ENCODE measurements at places on chromosomes 2 and 18.

- no peak for DNase-seq
These were observed 33.1 kb upstream of the RMDN2 start for GRCh38 chr2:37891846-37892435.

- no peak for DNase-seq
These were observed 9.9 kb downstream of the OR6B3 start for GRCh38 chr2:240043279-240043989.

DNA sequence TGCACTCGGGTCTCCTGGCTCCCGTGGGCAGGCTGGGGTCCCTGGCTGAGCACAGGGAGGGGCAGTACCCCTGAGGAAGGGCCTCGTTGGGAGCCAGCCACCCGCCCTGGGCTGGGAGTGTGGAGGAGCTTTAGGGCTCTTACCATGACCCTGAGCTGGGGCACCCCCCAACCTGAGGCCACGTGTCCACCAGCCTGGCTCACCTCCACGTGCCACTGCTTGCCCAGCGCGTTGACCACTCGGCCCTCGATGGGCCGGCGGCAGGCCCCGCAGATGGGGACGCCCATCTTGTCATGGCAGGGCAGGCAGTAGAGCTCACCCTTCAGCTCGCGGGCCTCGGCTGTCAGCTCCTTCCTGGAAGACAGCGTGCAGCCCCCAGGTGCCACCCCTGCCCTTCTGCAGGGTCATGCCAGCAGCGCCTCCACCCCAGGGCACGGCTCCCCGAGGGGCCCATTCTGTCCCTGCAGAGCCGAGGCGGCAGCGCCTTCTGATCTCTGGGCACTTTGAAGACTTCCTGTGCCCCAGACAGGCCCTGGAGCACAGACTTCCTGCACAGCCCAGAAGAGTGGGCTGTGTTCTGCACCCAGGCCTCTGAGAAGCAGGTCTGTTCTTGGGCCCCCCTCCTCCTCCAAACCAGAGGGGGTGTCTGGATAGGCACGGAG, 4.0 kb upstream of the GPR17 start:
- DNase-seq, result peak; percentile 33

DNA sequence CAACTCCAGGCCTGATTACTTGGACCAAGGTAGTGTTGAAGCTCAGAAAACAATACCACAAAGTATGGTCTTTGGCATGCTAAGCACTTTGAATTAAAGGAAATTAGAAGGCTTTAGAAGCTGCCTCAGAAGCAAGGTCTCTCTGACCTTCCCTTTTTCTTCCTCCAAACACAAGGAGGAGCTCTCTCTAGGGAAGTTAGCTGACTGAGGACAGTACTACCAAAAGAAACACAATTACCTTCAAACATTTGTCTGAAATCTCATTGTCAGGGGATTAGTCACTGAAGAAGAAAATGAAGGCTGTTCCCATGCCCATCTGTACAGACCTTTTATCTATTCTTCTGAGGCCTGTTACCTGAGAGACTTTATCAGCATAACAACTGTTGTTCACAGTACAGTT, 279.3 kb downstream of the CDH20 start:
- no peak for DNase-seq

DNA sequence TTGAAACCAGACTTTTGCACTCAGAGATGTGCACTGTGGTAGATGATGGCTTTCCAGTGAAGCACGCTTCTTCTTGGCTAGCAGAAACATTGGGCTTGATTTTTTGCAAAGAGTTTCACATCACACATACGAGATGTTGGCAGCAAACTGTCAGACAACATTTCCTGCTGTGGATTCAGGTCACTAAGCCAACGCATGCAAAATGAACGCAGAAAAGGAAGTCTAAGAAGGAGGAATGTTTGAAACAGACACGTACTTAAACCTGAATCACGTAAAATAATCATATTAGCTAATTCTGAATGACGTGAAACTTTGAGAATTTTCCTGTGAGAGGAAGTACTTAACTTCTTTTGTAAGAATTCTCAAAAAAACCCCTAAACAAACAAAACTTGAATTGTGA, 88.1 kb downstream of the EPB41L3 start:
- no peak for DNase-seq

DNA sequence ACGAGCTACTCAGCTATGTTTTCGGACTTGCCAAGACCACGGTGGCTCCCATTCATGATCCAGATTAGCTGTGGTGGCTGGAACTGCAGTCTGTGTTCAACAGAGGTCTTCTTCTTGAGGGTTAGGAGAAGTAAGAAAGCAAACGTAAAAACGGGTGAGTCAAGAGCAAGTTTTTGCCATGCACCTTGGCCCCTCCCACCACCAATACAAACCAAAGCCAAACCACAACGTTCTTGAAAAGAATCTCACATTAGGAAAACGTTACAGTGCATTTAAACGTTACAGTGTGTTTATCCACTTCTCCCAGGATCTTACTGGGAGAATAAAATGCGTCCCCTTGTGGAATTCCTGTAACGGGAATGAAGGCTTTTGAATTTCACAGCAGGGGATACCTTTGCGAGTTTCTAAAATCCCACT, 725 bp downstream of the FBXO48 start:
- DNase-seq, result peak; percentile 39

GRCh38 chr2:169664600-169664977, 29.6 kb downstream of the CFAP210 start:
- DNase-seq, result no peak

GRCh38 chr2:8414946-8415879, 266.6 kb upstream of the ID2 start:
- no peak for DNase-seq

GRCh38 chr18:394987-395362, 105.5 kb downstream of the COLEC12 start:
- no peak for DNase-seq

DNA sequence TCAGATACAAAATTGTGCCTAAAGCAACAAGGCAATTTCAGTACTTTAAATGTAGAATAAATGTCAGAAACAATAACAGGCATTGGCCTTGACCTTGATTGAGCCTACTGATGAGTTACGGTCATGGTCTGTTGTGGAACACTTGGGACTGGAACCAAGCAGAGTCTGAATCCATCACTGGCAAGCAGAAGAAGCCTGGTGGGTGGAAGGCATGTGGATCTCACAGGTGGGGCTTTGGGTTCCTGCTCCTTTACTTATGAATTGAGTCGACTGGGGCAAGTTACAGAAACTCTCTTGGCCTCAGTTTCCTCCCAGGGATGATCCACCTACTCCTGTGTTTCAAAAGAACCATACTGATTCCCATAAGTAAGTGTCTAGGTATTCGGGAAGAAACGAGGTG, 102.3 kb downstream of the KCNF1 start:
- DNase-seq, result no peak

- DNase-seq, result no peak
These were observed 31.9 kb downstream of the ABHD3 start for GRCh38 chr18:21672521-21673267.

- no peak for DNase-seq
These were observed at the start of gene TACR1 for GRCh38 chr2:75199428-75200011. TSS of gene TACR1 (minus strand) at chr2:75199520. CDS start at chr2:75198934, 586 bp downstream.

DNA sequence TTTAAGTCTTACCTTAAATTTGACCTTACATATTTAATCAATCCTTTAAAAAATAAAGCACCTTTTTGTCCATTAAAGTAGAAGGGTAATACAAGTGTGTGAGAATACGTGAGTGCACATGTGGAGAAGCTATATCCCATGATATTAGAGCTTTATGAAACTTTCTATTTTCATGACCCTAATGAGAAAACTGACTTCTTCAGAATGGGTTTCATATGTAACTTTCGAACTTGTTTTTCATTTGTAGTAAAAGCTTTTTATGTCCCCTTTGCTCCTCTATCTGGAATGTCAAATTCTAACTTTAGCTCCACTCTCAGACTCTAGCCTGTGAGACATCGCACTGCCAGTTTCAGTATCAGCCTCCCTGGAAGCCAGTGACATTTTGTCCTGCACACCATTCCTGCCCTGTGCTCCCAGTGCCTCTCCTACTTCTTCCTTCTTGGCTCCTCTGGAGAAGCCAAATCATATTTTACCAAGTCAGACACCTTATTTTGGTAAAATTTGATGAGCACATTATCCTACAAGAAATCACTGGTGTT, 42.0 kb downstream of the MAPRE2 start:
- no peak for DNase-seq

DNA sequence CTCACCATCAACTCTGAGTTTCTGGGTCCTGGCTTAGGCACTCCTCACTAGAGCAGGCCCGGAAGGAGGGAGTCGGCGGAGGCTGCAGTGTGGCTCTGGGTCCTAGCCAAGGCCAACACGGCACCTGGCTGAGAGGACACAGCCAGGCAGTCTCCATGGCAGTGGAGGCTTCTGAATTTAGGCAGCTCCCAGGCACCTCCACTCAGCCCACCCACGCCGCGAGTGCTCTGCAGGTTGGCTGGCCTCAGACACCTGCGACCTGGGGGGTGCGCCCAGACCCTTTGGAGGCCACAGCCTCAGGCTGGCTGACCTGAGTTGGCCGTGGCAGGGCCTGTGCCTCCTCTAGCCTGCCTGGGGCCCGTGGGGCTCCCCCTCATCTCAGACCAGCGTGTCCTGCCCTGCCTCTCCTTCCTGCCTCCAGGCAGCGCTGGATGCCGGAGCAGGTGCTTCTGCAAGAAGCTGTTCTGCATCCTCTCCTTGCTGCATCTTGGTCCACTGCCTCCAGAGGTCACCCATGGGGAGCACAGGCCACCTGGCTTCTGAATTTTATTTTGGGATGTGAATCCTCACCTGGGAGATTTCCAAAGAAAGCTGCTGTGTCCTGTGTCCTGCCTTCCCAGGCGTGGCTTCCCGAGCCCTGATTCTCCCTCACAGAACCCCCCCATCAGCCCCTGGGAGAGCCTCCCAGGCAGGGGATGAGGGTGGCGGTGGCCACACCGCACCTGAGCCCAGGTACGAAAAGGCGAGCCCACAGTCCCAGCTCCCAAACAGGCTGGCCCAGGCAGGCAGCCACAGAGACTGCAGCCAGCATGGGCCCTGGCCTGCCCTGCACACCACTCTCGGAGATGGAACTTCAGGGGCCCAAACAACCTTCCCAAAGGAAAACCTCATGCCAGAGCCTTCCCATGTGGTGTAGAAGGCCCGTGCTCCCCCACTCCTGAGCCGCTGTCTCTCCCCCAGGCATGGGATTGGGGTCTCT, 23.4 kb downstream of the AQP12A start:
- DNase-seq, result no peak

- DNase-seq, result peak; percentile 27
These were observed 48.7 kb upstream of the ANXA4 start for GRCh38 chr2:69693059-69693774.

- no peak for DNase-seq
These were observed 9.7 kb downstream of the ITM2C start for GRCh38 chr2:230874456-230874855.

DNA sequence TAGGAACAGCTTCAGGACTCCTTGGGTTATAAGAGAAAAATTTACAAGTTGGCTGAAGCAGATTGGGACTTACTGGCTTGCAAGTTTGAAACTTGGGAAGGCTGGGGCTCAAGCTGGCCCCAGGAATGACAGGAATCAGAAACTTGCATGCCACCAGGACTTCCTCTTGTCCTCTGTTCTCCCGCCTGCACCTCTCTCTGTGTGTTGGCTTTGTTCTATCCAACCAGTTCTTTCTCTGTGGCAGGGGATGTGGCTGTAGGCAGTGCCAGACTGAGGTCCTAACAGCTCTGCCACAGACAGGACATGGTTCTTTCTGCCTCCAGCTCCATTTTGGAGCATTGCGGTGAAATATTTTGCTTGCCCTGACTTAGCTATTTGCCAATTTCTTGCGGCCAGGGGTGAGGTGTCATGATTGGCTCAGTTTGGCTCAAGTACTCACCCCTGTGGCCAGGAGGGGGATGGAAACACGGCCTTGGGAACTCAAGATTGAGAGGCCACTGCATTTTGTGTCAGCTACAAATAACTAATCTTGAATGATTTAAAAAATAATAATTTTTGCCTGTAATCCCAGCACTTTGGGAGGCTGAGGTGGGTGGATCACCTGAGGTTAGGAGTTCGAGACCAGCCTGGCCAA, 48.9 kb downstream of the MEP1B start:
- no peak for DNase-seq

DNA sequence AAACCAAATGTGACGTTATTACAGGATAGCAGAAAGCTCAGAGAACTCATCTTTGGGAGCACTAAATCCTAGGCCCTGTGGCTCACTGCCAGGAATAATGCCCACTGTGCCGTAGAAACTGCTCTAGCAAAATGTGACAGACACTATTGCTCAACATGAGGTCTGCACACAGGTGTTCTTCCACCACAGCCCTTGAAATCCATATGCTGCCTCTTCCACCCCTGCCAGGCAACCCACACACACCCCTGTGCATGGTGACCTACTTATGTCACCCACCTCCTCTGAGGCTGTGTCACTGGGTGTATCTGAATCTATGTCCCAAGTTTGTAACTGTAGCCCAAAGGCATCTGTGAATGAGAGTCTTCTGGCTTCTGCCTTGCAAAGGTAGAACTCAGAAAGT, 66.1 kb upstream of the MBOAT2 start:
- no peak for DNase-seq

GRCh38 chr2:195727106-195727505, 70.1 kb downstream of the SLC39A10 start:
- DNase-seq, result no peak

- DNase-seq, result no peak
These were observed 110.0 kb downstream of the HDAC4 start for GRCh38 chr2:239290618-239291474.

DNA sequence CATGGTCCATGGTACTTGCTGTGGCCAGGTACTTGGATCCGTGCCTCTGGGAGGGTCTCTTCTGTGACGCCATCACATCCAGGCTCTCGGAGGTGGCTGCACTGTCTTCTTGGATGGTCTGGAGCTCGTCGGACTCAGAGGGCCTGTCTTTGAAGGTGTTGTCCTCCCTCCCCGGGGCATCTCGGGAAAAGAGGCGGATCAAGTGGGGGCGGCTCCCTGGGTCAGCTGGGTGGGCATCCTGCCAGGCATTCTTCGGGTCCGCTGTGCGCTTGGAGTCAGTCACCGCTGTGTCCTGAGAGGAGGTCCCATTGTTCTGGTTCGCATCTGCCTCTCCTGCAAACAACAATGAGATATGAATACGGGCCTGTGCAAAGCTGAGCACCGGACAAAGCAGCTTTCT, 115.6 kb downstream of the MBP start:
- DNase-seq, result no peak

DNA sequence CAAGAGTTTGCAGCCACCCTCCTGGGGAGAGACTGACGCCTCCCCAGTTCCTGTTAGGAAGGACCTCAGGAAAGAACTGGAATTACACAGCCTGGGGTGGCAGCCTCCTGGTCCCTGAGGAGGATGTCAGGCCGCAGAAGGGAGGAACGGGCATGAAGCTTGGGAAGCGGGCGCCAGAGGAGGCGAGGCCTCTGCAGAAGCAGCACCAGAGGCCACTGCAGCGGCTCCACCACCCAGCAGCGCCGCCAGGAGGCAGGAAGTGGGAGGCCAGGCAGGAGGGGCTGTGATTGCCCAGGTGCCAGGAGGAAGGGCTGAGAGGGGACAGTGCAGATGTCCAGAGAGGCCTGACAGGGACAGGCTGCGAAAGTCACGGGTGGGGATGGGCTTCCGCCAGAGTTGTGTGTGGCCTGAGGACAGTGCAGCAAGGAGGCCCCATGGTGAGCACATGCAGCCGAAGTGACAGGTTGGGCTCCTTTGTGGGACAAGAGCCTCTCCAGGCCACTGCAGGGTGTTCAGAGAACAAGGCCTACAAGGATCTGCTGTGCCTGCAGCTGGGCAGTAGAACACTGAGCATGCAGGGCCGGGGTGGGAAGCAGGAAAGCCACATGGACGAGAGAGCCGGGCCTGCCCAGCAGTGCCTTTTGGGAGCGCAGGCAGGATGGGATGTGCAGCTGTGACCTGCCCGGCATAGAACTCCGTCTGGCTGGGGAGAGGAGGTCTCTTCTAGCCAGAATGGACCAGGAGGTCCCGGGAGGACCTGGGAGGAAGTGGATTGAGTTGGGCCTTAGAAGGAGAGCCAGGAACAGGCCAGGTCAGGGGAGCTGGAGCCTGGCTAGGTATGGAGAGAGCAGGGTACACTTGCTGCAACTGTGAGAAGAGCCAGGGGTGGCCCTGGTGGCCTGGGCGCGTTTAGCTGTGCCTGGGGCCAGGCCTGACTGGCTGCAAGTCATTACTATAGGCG, 39.1 kb upstream of the ALPP start:
- no peak for DNase-seq
